ENCODE measurements at places on chromosomes 1 and 21.

DNA sequence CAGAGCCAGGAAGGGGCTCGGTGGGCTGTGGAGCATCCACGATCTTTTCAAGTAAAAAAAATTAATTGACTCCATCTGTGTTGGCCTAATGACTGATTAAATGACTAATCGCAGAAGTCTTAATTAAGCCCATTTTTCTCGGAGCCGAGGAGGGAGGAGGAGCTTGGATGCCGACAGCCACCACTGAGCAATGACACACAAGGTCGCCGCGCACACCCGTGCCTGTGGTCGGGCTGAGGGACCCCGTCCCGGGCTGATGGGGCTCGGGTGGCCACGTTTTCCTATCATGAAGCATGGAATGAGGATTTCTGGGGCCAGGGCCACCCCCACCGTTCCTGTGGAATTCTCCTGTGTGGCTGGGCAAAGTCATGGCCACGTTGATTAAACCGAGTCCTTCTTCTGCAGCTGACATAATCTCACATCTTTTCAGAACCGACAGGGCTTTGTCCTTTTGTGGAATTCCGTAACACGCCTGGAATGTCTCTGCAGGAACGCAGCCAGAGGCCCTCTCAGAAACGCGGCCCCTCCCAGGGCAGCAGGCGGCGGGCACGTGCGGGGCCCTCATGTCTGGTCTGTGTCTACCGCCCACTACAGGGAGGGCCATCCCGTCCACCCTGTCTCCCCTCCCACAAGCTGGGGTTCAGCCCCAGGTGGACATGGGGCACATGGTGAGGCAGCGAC is 60.7 kb downstream of the MORN1 start:
- no peak for DNase-seq

- no peak for DNase-seq
Observed at GRCh38 chr21:43832158-43832550, 32.9 kb upstream of the AGPAT3 start.

- DNase-seq: no peak
Observed at GRCh38 chr1:209702832-209703231, 1.8 kb upstream of the HSD11B1 start.

GRCh38 chr1:61538228-61538627 is 186.7 kb downstream of the TM2D1 start:
- no peak for DNase-seq

- DNase-seq: no peak
Observed at GRCh38 chr1:12121212-12122003, 45.4 kb upstream of the TNFRSF1B start.

DNA sequence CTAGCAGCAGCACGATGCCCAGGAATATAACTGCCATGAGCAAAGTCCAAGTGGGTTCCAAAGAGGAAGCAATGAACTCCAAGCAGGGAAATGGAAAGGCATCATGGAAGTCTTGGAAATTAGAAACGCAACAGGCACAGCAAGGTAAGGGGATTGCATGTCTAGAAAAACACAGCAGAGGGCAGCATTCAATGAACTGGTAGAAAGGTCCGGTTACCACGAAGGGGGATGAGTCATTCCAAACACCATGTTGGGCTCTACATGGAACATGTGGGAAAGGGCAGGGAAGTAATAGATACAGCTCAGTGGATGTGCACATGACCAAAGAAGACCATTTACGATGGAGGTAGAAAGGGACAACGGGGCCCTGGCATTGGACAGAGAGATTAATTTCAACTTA is 36.4 kb downstream of the RXRG start:
- no peak for DNase-seq

DNA sequence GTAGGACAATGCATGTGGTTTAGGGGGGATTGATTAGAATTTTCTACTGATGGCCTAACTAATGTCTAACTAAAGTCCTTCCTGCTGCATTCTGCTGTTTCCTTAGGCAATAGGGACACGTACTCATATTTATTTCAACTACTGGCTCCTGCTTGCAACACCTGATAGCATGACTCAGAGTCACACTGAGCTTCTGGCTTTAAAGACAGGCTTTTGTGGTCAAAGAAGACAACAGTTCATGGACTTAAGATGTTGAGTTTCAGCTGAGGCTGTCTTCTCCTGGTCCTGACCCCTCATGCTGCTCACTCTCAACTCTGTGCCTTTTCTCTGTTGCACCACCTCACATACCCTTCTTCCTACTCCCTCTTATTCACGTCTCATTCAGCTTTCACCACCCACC is 29.1 kb upstream of the TRABD2B start:
- no peak for DNase-seq

GRCh38 chr21:42524341-42525028 is 10.8 kb downstream of the SLC37A1 start:
- DNase-seq: no peak

DNA sequence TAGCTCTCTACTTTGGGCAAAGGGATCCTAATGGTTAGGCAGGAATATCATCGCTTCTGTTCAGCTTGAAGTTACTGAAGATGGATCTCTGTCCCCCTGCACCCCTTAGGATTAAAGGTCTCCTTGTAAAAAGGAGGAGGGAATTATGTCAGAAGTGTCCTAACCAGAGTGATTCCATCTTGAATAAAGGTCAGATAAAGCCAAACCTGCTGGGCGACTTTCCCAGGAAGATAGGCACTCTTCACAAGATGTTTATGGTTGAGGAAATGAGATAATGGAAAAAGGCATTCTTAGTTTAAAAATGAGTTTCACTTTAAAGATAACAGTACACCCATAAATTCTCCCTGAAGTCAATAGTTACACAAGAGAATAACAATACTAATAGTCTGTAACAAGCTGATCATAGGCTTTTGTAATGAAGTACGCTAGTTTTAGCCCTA is 1.7 kb upstream of the NENF start:
- DNase-seq: no peak

- no peak for DNase-seq
Observed at GRCh38 chr1:201334325-201335173, 42.9 kb downstream of the TNNT2 start.

DNA sequence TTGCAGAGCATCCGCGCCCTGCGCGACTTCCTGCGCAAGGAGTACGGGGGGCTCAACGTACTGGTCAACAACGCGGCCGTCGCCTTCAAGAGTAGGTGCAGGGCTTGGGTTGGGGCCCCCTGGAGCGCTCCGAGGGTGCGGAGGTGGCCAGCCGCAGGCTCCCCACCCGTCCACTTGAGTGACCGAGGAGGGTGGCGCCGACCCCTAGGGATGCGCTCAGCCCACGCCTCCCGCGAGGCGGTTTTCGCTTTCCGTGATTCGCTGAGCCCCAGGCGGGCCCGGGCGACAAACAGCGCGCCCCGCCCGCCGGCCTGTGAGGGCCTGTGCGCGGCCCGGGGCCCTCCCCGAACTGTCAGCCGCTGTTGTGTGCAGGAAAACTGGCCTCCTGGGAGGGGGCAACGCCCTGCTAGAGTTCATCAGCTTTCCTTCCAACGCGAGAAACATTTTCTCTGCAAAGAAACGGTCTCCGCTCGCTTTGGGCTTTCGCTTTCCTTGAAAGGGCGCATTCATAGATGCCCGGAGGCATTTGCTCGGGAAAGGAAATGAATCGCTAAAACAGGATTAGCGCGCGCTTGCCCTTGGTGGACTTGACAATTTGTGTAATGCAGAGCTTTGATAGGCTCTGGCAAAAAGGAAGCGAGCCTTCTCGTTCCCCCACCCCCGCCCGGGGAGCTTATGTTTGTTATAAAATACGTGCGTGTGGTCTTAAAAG is 668 bp downstream of the CBR3 start:
- no peak for DNase-seq

DNA sequence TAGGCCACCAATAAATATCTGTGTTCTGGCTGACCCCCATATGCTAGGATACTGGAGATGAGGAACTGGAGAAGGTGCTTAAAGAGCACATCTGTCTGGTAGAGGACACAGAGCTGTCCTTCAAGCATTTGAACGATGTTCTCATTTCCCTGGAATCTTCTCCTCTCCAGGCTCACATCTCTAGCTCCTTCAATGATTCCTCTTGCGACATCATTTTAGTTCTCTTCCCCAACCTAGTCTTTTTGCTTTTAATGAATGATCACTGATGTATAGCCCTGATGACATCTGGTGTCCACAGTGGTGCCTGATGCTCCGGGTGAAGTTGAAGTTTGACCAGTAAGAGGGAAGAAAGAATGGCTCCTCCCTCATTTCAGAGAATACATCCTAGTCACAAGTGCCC is 80.8 kb upstream of the UBE2U start:
- DNase-seq: no peak

- DNase-seq: no peak
Observed at GRCh38 chr1:22537441-22538139, 25.7 kb upstream of the EPHA8 start.

DNA sequence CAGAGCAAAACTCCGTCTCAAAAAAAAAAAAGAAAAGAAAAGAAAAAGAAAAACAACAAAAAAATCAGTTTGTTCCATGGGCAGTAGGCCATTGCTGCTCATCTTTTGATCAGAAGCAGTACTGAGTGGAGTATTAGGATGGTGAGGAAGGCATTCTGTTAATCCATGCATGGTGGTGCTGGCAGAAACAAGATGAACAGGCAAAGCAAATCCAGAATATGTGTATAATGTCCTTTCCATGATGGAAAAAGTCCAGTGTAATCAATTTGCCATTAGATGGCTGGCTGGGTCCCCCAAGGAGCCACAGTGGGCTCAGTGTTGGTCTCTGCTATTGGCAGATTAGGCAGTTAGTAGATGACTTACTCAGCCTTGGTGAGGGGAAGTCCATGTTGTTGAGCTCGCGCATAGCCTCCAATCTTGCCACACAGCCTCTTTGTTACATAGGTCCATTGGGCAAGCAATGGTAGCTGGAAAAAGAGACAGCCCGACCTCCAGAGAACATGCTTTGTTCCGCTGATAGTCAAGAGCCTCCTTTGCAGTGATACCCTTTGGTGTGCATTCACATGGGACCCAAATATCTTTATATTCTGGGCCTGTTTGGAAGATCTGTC is 23.3 kb downstream of the H3-3A start:
- DNase-seq: no peak

- peak; percentile 43 for DNase-seq
Observed at GRCh38 chr1:119675349-119676345, 27.6 kb upstream of the ZNF697 start.

GRCh38 chr1:238487931-238488330 is 597.2 kb upstream of the ZP4 start:
- no peak for DNase-seq

DNA sequence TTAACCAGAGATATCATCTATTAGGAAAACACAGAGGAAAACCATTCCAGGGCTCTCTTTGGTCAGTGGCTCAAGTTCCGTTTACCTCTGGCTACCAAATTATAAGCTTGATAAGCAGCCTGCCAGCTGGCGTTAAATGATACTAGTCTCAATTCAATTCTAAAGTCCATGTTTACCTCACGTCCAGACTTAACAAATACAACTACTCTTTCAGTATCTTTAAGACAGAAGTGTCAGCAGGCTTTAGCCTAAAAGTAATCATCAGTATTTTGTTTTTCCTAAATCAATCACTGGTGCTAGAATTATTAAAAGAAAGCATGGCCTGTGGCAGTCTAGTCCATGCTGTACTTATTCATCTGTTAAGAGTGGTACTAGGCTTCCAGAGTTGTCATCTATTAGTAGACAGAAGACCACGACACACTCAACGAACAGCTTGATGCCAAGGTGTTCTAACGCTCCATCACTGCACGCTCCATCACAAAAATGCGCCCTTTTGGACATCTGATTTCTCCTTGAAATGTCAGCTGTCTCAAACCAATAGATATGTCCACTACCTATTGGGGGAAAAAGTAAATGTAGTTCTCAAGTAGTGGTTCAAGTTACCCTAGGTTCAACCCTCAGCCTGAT is 1.5 kb downstream of the IVNS1ABP start:
- DNase-seq: no peak

- no peak for DNase-seq
Observed at GRCh38 chr1:37655274-37655673, 20.6 kb upstream of the RSPO1 start.

- DNase-seq: no peak
Observed at GRCh38 chr1:170803711-170804110, 131.6 kb upstream of the MROH9 start.

- no peak for DNase-seq
Observed at GRCh38 chr1:206570529-206570928, 41.7 kb downstream of the EIF2D start.

DNA sequence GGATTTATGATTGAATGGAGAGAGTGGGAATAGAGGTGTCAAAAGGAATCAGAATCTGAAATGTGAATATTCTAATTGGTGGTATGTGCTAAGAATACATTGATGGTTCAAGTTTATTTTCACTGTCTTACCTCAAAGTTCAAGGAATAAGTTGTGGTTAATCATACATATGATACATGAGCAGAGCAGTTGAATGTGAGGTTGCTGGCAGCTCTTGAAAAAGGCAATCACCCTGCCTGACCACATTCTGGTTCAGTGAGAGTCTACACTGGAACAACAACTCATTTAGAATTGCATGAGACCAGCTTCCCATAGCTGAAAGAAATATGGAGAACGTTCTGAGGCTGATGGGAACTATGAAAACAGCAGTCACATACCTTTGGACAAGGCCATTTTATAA is 68.3 kb upstream of the ARHGAP29 start:
- no peak for DNase-seq

All from central memory CD8-positive, alpha-beta T cell (primary cell).